ENCODE measurements at places on chromosomes 3 and 15.

GRCh38 chr15:90701048-90701447, 16.1 kb upstream of the BLM start:
- no peak for DNase-seq

DNA sequence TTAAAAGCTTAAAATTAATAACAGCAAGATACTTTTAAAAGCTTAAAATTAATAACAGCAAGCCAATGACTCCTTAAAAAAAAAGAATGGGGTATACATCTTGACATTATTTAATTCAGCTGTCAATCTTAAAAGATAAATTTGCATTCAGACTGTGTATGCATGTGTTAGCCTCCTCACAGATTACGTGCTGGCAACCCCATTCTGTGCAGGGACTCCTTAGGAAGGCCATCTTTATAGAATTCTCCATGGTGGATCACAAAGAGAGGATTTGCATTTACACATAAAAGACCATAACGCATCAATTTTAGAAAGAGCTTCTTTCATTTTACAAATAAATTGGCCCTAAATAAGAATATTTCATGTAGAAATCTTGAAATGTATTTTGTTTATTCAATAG, 87.2 kb downstream of the B3GALNT1 start:
- DNase-seq: no peak

GRCh38 chr15:78077053-78077870, at the start of gene TBC1D2B:
Gene TBC1D2B, minus strand, starts transcription at chr15:78077711. Its CDS starts 59 bp downstream, at chr15:78077652.
- no peak for DNase-seq

DNA sequence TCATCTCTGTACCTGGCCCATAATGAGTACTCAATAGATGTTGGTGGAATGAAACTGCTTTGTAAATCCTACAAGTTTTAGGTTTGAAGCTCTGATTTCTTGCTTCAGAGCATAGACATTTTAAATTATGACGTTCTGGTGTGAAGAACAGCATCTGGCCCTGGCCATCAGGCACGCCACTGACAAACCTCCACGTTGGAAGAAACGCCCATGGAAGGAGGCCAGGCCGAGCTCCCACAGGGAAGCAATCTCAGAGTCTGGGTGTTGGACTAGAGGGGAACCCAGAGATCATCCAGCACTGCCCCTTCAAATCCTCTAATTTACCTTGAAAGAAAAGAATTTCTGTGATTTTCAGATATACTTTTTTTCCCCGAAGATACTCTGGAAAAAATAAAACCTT, 328.1 kb upstream of the RGMA start:
- DNase-seq: no peak

- no peak for DNase-seq
These were observed 487.1 kb upstream of the CNTN3 start for GRCh38 chr3:75101329-75102147.

DNA sequence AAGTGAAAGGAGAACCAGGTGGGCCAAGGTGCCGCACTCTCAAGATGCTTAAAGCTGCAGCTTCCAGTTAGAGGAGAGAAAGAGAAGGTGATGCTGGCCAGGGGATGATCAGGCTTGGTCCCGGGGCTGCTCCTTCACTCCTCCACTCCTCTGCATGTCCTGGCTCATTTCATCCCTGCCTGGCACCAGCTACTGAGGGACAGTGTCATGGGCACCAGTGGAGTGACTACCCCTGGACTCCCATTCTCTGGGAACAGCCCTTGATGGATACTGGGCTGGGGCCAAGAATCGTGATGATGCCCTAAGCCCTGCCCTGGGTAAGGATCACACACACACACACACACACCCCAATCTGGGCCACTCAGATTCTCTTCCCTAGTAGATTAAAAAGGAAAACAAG, 243.7 kb downstream of the UACA start:
- no peak for DNase-seq

Measured in DMS 273 treated with DMSO at 0.1 percent for 48 hours (cell line).